ENCODE measurements at places on chromosomes 6 and 20.

DNA sequence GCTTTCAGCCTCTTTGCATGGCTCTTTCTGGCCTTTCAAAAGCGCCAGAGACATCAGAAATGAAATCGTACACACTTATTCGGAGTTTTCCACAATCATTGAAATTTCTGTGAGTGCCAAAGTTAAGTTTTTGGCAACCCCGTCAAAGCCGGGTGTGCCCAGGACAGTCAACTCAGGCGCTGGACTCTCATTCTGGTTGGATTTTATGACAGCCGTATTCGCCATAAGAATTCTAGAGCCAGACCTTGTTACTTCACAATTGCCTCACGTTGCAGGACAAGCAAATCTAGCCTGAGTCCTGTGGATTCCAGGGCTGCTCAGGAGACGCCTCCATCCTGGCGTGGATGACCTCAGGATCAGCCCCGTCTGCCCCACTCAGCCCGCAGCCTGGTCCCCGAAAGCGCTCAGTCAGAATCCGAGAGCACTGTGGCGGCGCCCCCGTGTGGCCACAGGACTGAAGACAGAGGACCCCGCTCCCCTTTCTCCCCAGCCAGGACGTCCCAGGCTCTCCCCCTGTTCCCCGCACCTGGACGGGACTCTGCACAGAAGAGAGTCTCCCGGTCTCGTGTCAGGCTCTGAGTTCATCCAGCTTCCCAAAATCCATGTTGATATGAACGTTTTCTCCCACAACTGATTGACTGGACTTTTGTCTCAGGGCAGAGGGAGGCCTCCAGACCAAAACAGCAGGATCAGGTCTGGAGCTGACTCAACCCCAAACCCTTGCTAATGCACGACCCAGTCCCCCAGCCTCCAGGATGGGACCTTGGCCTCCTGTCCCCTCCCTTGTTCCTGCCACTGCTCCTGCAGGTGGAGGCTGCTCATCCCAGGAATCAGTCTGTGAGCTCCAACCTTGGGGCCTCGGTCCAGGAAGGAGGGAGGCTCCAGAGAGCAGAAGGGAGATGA lies 38.2 kb downstream of the MICA start:
- peak; percentile 62 for DNase-seq

GRCh38 chr6:26267083-26267589 lies 97.9 kb upstream of the BTN3A2 start:
- DNase-seq = no peak

DNA sequence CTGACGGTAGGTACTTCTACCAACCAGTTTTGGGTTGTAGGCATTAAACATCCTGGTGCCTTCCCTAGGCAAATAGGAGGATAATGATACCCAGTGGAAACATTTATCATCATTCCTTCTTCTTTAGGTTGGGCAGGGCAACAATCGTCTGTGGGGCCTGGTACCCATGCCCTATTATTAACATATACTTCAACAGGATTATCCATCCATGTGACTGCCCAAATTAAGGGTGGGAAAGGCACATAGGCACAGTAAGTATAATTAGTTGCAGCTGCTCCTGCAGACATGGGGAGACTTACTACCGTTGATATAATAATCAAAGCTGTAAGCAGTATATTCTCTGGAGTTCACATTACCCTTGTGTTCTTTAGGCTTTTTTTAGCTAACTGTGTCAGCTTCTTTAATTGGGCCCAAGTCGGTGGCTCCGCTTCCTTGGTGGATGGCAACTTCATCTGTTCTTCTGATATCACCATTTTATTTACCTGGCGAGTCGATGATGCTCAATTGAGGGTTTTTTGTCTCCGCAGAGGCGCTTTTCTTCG lies 16.8 kb downstream of the RPL7L1 start:
- no peak for DNase-seq

GRCh38 chr20:57685146-57685758 lies 24.6 kb downstream of the PMEPA1 start:
- DNase-seq = no peak

GRCh38 chr20:2133318-2134183 lies 31.9 kb downstream of the STK35 start:
- DNase-seq = no peak

DNA sequence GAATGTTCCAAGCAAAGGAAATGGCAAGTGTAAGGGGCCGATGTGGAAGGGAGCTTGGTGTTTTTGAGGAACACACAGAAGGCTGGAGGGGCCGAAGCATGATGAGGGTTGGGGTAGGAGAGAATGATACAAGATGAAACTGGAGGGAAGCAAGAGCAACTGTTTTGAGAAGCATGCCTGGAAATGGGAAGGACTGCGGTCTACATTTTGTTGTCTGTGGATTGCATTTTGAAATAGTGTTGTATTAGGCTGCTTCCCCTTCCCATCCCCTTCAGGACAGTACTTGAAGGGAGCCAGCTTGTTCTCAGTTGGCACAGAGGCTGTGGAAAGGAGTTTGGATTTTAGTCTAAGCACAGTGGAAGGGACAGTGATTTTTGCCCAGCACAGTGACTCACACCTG lies 2.2 kb downstream of the TM9SF4 start:
- no peak for DNase-seq
